Coronary artery (tissue), 2 donors: ENCODE measurements at places on chromosomes 4 and X.

DNA sequence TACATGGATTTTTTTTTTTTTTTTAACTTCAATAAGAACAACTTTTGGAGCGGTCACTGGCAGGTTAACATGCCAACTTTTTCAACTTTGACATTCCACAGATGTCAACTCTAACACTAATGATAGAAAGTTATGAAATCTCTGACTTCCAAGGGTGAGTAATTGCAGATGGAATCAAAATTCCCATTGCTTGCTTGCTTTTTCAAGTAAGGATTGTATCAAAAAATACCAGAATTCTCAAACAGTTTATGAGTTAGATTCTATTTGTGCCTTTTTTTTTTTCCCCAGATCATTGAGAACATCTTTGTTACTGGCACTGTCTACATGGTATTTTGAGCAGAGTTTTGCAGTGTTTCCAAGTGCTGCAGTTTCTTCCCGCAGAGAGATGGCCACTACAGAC, 50.3 kb upstream of the OTUD4 start:
- DNase-seq = no peak

- DNase-seq = no peak
Observed at GRCh38 chrX:150767045-150767395, 73.8 kb downstream of the MTMR1 start.

- DNase-seq = no peak
Observed at GRCh38 chr4:88674979-88675378, 22.6 kb downstream of the NAP1L5 start.

DNA sequence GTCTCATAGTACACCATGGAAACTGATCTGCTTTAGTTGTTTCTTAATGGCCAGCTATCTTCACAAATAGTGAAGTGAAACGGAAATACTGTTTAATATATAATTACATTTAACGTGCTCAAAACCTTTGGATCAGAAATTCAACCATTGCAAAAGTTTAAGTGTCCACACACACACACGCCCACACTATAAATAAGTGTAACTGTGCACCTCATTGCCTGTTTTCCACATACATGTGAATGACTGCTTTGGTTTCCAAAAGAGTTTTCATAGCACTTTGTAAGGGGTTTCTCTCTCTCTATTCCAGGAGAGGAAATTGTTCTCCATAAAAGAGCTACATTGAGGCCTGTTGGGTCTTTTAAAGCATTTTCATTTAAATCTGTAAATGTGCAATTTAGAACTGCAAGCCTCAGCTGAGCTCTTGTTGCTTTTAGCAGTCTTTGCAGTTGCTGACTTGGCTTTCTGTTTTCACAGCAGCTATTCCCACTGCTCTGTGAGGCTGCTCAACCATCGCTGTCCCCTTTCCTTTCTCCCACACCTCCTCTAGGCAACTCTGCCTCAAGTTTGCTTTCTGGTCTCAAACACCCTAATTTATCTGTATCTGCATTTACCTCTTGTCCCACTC, 94.5 kb downstream of the RAPGEF2 start:
- DNase-seq = no peak

- DNase-seq = no peak
Observed at GRCh38 chr4:7002336-7002735, 40.8 kb upstream of the TADA2B start.

DNA sequence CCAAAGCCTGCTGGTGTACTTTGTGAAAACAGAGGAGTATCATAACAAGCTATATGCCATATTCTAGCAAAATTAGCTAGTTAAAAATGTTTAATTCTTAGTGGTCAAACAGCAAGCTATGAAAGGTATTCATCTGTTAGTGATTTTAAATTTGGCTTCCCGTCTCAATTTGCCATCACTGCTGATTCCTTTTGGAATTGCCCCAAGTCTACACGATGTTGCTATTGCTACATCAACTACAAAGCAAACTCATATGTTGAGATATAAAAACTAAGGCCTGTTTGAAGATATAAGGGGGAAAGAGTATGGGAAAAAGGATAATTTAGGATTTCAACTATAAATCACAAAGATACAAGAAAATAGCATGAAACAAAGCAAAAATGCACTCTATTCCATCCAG, 146.1 kb downstream of the COL25A1 start:
- DNase-seq = no peak

- DNase-seq = no peak
Observed at GRCh38 chrX:78237127-78237526, 90.3 kb downstream of the CYSLTR1 start.

DNA sequence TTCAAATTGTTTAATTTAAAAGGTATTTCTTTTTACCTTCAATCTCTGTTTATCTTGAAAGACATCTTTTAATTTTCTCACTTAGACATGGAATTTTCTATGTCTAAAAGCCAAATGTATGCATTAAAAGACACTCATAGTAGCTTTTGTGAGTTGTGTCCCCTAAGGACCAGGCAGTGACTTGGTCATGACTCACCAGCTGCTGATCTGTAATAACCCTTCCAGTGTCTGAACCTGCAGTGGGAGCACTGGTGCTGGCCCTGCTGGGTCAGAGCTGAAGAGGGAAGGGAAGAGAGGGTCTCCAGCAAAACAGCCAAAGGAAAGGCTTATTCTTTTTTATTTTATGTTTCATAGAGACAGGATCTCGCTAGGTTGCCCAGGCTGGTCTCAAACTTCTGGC, 31.1 kb upstream of the SH3D19 start:
- DNase-seq = no peak

DNA sequence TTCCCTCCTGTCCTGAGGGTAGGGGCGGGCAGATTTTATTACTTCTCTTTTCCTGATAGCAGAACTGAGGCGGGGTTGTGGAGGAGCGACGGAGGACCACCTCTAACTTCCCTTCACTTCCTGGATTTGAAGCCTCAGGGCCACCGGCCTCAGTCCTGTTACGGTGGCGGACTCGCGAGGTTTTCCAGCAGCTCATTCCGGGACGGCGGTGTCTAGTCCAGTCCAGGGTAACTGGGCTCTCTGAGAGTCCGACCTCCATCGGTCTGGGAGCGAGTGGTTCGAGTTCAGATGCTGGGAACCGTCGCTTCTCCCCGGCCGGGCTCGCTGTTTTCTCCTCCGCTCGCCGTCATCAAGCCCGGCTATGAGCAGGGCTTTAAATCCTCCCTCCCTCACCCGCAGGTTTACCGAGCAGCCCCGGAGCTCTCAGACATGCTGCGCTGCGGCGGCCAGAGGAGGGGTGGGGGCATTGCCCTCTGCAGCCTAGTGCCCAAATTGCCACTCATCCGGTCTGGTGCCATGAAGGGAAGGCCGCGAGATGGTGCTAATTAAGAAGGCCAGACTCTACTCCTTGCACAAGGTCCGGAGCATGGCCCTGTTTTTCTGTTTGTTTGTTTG, 23.3 kb downstream of the HAND2 start:
- DNase-seq = no peak

DNA sequence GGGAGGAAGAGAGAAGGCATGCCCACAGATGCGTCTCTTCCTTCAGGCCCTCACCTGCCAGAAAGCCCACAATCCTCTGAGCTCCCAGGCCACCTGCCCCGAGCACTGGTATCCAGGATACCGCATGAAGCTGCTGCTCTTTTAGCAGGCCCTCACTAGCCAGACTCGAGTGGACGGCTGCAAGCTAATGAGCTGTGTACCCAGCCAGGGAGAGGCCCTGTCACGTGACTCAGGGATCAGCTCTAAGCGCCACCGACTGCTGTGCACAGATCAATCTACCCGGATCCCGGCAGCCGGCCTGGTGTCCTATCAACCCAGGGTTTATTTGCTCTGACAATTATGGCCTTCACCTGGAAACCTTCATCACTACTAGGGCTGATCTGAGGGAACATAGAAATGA, 39.0 kb downstream of the BCOR start:
- DNase-seq = peak; percentile 47

- DNase-seq = peak; percentile 75
Observed at GRCh38 chrX:7146703-7147412, 654 bp upstream of the STS start.

GRCh38 chrX:2848871-2849301, 20.2 kb downstream of the GYG2 start:
- DNase-seq = no peak

DNA sequence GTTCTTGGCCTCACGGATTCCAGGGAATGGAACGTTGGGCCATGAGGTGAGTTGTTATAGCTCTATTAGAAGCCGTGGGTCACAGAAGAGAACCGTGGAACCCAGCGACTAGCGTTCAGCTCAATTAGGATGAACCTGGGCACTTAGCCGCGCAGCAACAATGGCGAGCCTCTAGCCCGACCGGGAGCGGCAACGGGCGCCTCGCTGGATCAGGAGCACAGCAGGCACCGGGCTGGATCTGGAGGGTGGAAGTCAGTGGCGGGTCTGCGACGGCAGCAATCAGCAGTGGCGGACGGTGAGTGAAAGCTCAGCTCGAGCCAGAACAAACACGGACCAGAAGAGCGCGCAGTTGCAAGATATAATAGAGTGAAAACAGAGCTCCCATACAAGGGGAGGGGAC, 34.2 kb downstream of the AGA start:
- DNase-seq = no peak

- no peak for DNase-seq
Observed at GRCh38 chr4:47536966-47537365, 51.9 kb downstream of the ATP10D start.

- no peak for DNase-seq
Observed at GRCh38 chr4:99749445-99750391, 66.9 kb upstream of the DAPP1 start.

DNA sequence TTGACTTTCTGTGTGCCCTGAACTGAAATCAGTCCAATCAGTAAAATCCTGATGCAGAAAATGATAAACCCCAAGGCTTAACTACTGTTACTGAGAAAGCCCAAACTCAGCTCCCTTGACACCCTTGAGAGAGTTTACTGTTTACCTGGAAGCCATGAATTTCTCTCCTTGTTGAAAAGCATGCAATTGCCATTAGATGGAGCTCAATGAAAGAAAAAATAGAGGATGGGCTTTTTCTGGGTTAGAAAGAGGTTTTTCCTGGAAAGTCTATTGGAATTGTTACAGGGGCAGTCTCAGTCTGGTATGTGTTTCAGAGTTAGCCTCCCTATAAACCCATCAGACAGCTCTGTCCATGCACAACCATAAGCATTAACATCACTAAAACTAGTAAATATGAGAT, 66.4 kb upstream of the C4orf54 start:
- DNase-seq = no peak

- DNase-seq = no peak
Observed at GRCh38 chr4:154487145-154487544, 4.5 kb downstream of the DCHS2 start.

DNA sequence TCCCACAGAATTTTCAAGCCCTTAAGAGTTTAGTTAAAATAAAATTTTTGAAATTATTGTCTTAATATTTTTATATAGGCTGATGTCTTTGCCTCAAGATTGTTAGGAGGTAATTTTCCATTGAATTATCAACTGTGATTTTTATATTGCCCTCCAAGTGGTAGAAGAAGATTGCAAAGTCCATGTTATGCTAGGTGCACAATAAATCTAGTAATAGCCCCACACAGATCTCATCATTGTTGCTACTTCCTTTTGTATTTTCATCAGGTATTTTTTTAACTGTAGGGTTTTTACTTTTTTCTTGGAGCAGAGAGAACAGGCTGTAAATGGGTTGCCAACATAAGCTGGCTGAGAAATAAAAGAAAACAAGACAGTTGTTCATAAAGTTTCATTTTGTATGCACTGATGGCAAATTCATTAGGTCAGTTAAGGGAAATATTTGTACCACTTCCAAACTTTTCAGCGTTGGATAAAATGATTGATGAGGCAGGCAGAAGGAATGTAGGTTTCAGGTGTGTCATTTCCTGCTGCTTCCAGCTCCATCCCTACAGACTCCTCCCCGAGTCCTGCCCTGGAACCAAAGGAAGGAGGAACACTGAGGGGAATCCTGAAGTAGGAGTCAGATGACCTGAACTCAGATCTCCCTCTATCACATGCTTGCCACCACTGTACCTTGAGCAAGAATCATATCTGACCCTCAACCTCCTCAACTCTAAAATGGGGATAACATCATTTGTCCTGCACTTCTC, 105.5 kb downstream of the PRRG1 start:
- DNase-seq = no peak
